Breast epithelium (tissue), 4 donors: ENCODE measurements at places on chromosomes 3 and 15.

GRCh38 chr3:34159613-34160420 is 361.4 kb downstream of the PDCD6IP start:
- DNase-seq: no peak

GRCh38 chr3:166955201-166955939 is 424.7 kb downstream of the ZBBX start:
- no peak for DNase-seq

GRCh38 chr3:111690242-111690641 is 95.1 kb upstream of the ZBED2 start:
- no peak for DNase-seq

- DNase-seq: no peak
Observed at GRCh38 chr15:84725001-84725491, 9.1 kb upstream of the SEC11A start.

- no peak for DNase-seq
Observed at GRCh38 chr15:74316141-74316540, 51.3 kb downstream of the CYP11A1 start.

DNA sequence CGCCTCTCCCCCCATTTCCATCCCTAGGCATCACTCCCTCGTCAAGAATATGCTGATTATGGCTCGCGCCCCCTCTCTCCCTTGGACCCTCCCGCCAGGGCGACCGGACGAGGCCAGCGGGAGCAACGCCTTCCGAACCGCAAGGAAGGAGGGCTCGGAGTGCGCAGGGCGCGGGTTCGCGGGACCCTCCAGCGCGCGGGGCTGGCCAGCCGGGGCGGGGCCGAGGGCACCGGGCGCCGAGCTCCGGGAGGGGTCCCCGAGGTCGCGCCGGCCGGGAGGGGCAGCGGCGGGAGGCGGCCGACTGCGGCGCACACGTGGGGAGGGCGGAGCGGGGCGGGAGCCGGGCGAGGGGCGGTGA is 483 bp downstream of the EHD4 start:
- DNase-seq: no peak

DNA sequence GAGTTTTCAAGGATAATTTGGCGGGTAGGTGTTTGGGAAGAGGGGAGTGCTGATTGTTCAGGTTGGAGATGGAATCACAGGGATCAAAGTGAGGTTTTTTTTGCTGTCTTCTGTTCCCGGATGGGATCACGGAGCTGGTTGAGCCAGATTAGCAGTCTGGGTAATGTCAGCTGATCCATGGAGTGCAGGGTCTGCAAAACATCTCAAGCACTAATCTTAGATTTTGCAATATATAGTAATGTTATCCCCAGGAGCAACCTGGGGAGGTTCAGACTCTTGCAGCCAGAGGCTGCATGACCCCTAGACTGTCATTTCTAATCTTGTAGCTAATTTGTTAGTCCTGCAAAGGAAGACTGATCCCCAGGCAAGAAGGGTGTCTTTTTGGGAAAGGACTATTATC is 354.1 kb upstream of the SGO1 start:
- DNase-seq: no peak

DNA sequence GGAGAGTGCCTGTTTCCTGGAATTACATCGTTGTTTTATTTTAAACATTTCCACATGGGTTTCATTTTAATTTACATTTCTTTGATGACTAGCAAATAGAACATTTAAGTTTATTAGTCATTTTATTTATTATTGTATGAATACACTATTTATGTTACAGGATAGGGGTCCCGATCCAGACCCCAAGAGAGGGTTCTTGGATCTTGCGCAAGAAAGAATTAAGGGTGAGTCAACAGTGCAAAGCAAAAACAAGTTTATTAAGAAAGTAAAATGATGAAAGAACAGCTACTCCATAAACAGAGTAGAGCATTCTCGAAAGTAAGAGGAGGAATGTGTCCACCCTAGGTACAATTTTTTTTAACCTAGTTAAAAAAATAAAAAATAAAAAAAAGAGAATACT is 539.5 kb downstream of the NAALADL2 start:
- no peak for DNase-seq

GRCh38 chr15:90316139-90316538 is 35.9 kb upstream of the ZNF774 start:
- no peak for DNase-seq

DNA sequence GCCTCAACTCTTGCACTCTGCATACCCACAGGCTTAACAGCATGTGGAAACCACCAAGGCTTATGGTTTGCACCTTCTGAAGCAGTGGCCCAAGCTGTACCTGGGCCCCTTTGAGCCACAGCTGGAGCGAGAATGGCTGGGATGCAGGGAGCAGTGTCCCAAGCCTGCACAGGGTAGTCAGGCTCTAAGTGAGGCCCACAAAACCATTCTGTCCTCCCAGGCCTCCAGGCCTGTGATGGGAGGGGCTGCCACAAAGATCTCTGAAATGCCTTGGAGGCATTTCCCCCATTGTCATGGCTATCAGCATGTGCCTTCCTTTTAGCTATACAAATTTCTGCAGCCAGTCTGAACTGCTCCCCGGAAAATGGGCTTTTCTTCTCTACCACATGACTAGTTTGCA is 12.5 kb upstream of the CMSS1 start:
- DNase-seq: no peak

GRCh38 chr3:79558943-79559342 is 208.9 kb downstream of the ROBO1 start:
- no peak for DNase-seq

DNA sequence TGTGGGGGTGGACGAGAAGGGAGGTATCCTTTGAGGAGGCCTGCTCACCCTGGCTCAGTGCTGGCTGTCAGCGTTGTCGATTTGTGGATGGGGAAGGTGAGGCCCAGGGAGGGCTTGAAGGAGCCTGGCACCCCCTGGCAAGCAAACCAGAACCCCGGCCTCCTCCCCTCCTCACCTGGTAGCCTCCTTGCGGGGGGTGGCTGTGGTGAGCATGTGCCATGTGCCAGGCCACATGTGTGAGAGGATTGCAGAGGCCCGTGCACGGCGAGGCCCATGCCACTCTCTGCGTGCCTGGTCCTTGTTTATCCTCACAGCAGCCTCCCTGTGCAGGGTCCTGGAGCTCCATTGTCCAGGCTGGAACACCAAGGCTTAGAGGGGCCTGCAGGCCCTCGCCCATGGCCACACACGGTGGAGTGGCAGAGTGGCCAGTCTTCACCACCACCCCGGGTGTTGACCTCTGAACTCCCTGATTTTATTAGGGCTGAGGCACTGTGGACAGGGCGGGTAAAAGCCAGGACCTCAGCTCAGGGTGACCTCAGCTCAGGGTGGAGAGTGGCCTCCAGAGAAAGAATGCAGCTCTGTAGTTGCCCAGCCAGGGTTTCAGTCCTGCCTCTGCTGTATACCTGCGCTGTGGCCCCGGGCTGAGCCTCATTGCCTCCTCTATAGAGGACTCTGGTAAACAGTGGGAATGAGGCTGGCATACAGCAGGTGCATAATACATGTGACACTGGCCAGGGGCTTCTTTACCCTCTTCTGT is 29.1 kb downstream of the HDAC11 start:
- DNase-seq: no peak

- no peak for DNase-seq
Observed at GRCh38 chr3:28252001-28252431, 10.6 kb downstream of the CMC1 start.

- no peak for DNase-seq
Observed at GRCh38 chr3:14144423-14145075, 19.7 kb downstream of the TMEM43 start.

- no peak for DNase-seq
Observed at GRCh38 chr15:84016371-84016770, 219.2 kb upstream of the GOLGA6L4 start.

GRCh38 chr3:119891944-119892721 is 110.2 kb downstream of the NR1I2 start:
- no peak for DNase-seq

GRCh38 chr15:41286665-41287333 is 45.6 kb downstream of the OIP5 start:
- DNase-seq: no peak

GRCh38 chr3:43926055-43926454 is 235.3 kb downstream of the ABHD5 start:
- DNase-seq: no peak

DNA sequence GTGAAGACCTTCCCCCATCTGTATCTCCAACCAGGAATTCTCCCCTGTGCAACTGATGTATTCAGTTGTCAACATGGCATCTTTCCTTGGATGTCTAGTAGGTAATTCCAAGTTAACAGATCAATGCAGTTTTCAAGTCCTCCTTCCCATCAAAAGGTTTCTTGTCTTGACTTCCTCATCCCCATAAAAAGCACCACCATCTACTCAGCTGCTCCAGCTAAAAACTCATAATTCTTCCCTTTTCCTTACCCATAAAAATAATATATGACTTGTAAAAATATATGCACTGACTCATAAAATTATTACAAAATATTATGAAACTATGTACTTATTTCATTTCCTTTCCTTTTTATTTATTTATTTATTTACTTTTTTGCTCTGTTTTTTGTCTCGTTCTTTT is 5.0 kb upstream of the CAND2 start:
- no peak for DNase-seq

DNA sequence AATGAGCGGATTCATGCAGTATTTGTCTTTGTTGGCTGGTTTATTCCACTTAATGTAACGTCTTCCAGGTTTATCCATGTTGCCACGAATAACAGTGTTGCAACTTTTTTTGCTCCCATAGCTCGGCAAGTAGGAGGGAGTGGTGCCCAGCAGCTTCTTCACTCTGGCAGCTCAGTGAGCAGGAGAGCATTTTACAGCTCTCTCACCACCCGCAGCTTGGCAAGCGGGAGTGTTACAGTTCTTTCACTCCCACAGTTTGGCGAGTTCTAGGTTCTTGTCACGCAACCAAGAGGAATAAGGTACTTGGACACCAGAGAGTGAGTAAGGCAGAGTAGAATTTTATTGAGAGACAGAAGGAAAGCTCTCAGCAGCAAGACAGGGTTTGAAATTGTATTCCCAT is 935.2 kb downstream of the TBL1XR1 start:
- DNase-seq: no peak

- DNase-seq: no peak
Observed at GRCh38 chr3:126483321-126483761, 7.7 kb upstream of the ZXDC start.

- no peak for DNase-seq
Observed at GRCh38 chr3:150061288-150062024, 90.8 kb upstream of the PFN2 start.

DNA sequence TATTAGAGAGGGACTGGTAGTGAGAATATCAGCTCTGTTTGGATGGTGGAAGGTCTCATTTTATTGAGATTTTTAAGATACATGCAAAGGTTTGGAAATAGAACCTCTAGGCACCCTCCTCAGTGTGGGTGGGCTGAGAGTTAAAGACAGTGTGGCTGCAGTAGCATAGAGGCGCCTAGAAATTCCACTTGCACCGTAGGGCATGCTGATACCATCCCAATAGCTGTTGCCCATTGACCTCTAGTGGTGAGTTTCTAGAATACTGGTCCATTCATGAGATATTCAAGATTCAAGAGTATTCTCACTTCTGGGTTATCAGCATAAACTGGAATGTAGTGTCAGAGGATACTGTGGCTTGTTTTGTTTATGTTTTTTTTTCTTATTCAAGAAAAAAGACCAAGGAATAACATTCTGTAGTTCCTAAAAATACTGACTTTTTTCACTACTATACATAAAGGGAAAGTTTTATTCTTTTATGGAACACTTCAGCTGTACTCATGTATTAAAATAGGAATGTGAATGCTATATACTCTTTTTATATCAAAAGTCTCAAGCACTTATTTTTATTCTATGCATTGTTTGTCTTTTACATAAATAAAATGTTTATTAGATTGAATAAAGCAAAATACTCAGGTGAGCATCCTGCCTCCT is 87.2 kb downstream of the TGFBR2 start:
- DNase-seq: peak; percentile 38

- no peak for DNase-seq
Observed at GRCh38 chr15:66565741-66566144, at the start of gene LCTL. LCTL (minus strand) TSS chr15:66565998; CDS start chr15:66565365, 633 bp downstream.

- DNase-seq: no peak
Observed at GRCh38 chr3:27171113-27171512, 198.1 kb downstream of the NEK10 start.

GRCh38 chr3:139716908-139717485 is 39.2 kb upstream of the NMNAT3 start:
- DNase-seq: no peak

- DNase-seq: no peak
Observed at GRCh38 chr3:100893590-100893989, 99.6 kb downstream of the ABI3BP start.

- DNase-seq: no peak
Observed at GRCh38 chr3:121592856-121593702, at the start of gene FBXO40. FBXO40 (plus strand) TSS chr3:121593379; CDS start chr3:121620576, 27,197 bp downstream.

- no peak for DNase-seq
Observed at GRCh38 chr3:138326866-138327595, 2.6 kb downstream of the NME9 start.

DNA sequence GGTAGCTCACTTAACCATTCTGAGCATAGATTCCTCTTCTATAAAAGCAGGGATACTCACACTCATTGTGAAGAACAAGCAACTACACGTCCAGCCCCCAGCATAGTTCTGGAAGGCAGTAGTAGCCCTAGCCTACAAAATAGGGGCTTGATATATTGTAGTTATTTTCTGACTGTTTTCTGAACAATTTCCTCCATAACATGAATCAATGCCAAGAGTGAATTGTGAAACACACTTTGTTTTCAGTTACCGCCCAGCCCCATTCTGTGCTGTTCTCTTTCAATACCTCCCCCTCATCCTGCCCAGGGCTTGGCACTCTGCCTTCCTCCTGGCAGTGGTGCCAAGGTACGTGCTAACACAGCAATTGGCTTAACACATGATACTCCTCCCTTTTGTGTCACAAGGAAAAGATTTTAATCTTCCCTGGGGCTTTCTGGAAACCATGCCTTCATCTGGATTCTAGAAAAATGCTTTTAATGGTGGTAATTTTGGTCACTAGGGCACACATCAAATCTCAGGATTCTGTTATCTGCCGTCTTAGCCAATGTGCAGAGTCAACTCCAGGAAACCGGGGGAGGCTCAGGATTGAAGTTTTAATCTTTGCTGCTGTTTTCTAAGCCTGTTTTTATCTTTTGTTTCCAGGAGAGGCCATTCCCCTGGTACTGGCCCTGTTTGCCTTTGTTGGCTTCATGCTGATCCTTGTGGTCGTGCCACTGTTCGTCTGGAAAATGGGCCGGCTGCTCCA is 37.2 kb downstream of the IL20RB start:
- peak; percentile 96 for DNase-seq

DNA sequence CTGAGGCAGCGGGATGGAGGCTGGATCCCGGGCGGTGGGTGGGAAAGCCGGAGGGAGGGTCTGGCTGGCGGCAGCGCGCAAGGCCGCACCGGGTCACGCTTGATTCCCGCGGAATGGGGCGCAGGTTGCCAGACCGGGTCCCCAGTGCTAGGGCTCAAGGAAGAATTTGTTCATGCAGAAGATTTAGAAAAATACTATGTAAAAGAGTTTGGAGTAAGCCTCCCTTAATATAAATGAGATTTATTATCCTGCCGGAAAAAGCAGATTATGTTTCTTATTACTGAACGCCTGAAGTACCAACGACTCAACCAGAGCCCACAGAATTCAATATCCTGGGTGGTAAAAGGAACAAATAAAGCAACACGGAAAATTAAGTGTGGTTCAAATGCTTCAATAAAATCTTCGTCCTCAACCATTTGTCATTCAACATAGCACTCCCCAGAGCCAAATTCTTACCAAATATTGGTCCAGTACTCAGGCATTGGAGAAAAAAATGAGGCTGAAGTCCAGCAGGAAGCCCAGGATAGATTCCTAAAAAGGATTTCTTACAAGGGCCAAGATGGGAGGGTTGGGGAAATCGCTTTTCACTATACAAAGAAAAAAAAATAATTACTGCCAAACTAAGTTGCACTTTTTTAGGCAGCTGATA is 1.2 kb upstream of the ZBTB20 start:
- no peak for DNase-seq

GRCh38 chr3:193846569-193846968 is 253.6 kb downstream of the OPA1 start:
- no peak for DNase-seq

- DNase-seq: no peak
Observed at GRCh38 chr3:99777708-99778107, 40.0 kb upstream of the CMSS1 start.
